ENCODE measurements at places on chromosomes 3 and 15.

- DNase-seq = peak; percentile 86
Observed at GRCh38 chr3:143121241-143122088, 1.9 kb downstream of the CHST2 start.

DNA sequence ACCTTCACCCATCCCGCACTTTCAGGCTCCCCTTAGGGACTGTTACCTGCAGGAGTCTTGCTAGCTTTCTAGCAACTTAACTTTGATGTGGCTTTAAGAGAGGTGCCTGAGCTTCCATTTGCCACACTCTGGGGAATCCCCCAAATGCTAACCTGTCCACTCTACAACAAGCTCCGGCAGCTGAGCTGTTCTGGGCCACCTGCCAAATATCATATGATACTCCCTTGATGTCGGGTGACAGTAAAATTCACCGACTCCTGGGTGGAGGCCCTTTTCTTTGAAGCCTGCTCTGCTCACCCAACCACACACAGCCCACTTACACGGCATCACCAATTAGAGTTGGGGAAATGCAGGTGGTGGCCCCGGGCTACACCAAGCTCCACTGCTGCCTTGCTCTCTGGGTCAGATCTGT lies 38.0 kb upstream of the XCR1 start:
- no peak for DNase-seq

GRCh38 chr15:59180945-59181600 lies 25.6 kb upstream of the LDHAL6B start:
- DNase-seq = no peak

- DNase-seq = no peak
Observed at GRCh38 chr3:25460751-25461150, 32.7 kb downstream of the RARB start.

DNA sequence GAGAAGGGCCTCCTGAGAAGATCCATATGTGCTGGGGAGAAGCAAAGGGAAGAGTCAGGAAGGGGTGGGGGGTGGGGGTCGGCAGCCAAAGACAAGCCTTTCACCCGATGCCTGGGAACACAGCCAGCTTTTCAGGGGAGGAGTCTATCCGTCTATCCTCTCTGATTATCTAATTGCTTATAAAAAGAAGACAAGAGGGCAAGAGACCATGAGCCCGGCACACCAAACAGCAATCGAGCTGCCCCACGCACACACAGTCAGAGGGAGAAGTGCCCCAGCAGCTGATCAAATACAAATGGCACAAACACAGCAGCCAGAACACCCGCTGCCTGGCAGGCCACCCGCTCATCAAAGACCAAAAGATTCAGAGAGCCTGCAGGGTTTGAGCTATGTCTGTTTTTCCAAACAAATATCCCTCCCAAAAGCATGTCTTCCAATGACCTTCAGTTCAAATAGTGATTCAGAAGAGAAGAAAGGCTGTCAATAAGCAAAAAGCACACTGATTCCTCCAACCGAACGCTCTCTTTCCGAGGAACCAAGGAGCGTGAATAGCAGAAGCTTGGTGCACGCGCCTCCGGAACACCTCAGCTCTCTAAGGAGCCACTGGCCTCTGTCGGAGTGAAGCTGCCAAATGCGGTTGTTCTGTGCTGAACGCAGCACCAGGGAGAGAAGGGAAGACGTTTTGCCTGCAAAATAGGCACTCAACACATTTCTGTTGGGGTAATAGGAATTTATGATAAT lies 419.2 kb downstream of the OCA2 start:
- no peak for DNase-seq

DNA sequence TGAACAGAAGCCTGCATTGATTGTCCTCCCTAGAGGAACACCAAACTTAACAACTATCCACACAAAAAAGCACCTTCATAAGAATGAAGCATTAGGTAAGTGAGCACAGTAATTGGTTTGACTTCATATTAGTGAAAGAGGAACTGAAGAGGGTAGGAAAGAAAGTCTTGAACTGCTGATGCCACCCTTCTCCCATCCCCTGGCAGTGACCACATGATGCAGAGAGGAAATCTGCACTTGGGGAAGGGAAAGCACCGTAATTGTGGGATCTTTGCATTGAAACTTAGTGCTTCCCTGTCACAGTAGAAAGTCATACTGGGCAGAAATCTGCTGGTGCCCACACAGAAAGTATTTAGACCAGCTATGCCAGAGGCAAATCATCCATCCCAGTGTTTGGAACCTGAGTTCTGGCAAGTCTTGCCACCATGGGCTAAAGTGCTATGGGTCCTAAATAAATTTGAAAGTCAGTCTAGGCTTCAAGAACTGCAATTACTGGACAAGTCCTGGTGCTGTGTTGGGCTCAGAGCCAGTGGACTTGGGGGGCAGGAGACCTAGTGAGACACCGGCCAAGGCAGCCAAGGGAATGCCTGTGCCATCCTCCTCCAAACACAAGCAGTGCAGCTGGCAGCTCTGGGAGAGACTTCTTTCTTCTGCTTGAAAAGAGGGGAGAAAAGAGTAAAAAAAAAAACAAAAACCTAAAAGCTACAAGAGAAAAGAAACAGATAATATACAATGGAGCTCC lies 63.6 kb downstream of the SLC15A2 start:
- no peak for DNase-seq

DNA sequence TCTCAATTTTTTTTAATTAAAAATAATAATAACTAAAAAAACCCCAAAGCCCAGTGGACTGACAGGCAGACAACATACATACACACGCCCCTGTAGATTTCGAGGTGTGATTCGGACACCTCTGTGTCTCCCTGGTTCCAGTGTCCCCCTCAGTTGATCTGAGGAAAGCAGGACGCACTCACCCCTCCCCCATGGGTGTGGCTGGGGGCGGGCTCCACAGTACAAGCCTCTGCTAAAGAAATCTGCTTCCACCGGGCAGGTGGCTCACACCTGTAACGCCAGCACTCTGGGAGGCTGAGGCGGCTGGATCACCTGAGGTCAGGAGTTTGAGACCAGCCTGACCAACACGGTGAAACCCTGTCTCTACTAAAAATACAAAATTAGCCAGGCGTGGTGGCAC lies 33.8 kb upstream of the BLM start:
- DNase-seq = no peak

GRCh38 chr3:150341891-150342290 lies 66.2 kb upstream of the TSC22D2 start:
- no peak for DNase-seq

GRCh38 chr3:11507719-11508118 lies 136.0 kb downstream of the VGLL4 start:
- no peak for DNase-seq

- DNase-seq = peak; percentile 66
Observed at GRCh38 chr15:74828835-74829234, 2.4 kb downstream of the CPLX3 start.

GRCh38 chr15:60352525-60352924 lies 45.3 kb downstream of the ANXA2 start:
- no peak for DNase-seq

- peak; percentile 17 for DNase-seq
Observed at GRCh38 chr15:52567871-52568600, 794 bp downstream of the ARPP19 start.

DNA sequence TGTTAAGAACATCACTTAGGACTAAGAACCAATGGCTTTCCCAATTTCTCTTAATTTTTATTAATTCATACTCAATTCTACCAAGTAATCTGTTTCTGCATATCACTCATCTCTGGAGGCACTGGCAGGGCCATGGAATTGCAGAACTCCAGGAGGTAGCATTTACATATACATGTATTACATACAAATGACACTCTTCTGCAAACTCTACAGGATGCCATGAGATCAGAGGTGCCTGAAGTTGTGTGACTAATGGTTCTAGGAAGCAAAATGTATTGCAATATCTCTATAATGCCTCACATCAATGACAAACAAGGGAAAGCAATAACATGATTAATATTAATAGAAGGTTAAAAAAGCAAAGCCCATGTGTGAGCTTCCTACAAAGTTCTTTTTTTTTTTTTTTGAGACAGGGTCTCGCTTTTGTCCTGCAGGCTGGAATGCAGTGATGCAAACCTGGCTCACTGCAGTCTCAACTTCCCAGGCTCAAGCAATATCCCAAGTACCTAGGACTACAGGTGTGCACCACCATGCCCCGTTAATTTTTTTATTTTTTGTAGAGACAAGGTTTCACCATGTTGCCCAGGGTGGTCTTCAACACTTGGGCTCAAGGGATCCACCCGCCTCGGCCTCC lies 33.0 kb downstream of the DENND6A start:
- DNase-seq = no peak

GRCh38 chr3:50050361-50050760 lies 38.4 kb upstream of the RBM5 start:
- DNase-seq = no peak

DNA sequence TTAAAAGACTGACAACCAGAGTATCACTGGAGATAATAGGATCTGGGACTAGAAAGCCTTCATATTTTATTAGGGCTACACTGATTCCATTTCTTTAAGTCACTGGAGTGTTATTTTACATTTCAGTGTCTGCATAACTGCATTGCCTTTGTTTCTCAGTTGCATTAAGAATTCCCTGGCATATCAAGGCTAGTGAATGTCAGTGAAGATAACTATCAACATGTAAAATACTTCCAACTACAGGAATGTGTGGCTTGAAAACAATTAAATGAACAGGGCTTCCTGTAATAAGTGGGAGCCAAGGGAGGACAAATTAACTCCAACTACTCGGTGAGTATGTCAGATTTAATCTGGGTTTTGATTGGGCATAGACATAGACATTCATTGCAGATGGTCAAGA lies 628.5 kb downstream of the ROBO2 start:
- DNase-seq = no peak

DNA sequence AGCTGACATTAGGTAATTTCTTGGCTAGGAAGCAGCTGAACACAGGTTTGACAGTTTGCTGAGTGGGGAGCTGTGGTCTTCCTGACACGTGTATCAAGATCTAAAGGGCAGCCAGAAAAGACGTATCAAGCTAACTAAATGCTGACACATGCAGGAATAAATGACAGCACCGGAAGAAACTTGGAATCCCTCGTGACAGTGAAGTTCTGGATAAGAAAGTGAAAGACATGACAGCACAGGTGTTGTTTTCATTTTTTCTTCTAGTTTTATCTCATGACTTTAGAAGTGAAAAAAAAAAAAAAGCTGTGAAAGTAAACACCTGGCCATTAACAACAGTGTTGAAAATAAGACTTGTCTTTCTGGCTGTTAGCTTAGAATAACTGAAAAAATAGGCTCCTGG lies 48.7 kb downstream of the FGF7 start:
- DNase-seq = no peak

- DNase-seq = no peak
Observed at GRCh38 chr15:70770863-70771262, 7.5 kb upstream of the UACA start.

DNA sequence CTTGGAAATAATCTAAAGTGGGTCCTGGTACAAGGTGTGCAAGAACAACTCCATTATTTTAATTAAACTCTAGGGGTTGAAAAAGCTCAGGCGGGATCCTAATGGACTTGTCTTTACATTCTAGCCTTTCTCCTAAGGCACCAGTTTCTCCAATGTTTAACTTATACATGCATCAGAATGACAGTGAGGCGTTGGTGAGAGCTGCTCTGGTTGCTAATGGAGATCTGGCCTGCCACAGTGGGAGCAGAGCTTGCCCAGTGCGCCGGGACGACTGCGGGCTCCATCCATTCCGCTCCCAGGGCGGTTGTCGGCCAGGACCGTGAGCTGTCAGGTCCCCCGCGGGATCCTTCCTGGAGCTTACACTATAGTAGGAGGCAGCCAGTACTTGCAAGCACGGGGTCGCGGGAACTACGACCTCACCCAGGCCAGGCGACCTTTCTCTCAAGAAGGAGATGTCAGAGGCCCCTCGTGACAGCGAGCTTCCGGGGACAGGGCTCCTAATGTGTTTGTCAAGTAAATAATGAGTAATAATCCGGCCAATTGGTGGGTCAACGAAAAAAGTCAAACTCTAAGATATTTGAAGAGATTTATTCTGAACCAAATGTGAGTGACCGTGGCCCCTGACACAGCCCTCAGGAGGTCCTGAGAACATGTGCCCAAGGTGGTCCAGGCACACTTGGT lies 991 bp upstream of the HIGD1A start:
- no peak for DNase-seq

- no peak for DNase-seq
Observed at GRCh38 chr3:9194509-9195184, 54.8 kb downstream of the SRGAP3 start.

DNA sequence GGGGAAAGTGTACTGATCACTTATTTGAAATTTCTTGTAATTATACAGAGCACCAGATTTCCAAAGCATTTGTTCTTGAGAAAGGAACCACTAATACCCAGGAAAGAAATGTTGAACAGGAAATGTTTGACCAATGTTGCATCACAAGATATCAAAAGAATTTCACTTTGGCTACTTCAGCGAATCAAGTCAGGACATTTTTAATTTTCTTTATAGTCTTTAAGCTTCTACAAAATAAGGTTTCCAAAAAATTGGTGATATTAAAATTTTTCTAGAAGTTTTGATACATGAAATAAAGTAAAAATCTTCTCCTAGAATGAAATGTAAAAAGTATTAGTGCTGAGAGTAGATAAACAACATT lies 421.9 kb downstream of the MECOM start:
- no peak for DNase-seq

DNA sequence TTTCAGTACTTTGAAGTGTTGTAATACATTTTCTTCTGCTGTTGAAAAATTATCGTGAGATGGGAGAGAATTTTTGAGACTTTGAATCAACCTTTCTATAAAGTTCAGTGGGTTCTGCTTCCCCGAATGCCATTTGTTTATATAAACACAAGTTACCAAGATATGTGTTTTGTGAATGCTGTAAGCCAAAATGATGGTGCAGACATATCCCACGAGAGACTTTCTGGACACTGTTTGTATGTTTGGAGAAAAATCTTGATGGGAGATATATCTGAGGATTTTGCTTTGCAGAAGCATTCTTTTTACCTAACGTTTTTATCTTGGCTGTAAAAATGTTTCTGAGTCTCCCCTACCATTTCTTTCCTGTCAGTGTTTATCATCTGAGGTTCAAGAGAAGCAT lies 526.6 kb upstream of the ZNF717 start:
- DNase-seq = no peak

- DNase-seq = no peak
Observed at GRCh38 chr3:143334231-143334630, 214.7 kb downstream of the CHST2 start.

DNA sequence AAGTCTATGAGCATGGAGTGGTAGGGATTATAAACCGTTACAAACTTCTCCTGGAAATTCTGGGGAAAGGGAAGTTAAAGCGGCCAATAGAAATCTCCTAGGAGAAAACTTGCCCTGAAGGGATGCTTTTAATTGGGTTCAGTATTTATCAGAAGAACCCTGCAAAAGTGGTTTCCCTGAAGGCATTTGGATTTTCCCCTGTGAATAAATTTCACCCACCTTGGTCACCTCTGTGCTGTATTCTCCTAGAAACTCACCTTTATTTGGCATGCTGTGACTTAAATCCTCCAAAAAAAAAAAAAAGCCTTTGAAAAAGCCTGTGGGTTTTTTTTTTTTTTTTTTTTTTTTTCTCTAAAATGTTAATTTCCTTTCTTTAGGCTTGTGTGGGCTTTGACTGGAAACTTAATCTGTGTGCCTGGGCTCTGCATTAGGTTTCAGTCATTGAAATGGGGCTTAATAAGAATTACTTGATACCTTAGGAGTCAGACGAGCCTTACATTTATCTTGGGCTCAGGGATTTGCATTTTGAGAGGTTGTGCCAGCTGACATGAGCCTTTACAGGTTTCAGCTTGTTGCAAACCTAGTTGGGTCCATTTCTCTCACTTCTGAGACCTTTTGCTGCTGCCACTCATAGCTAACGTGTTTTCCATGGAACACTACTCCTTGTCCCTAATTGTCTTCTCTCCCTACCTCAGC lies 22.0 kb downstream of the TGFBR2 start:
- no peak for DNase-seq

- DNase-seq = no peak
Observed at GRCh38 chr3:16060358-16060852, 114.1 kb upstream of the GALNT15 start.

GRCh38 chr3:194176274-194176991 lies 40.5 kb downstream of the HES1 start:
- DNase-seq = peak; percentile 16
